ENCODE measurements at places on chromosomes 5 and 9.

GRCh38 chr9:127664678-127665507 lies 41.9 kb upstream of the CFAP157 start:
- no peak for DNase-seq

DNA sequence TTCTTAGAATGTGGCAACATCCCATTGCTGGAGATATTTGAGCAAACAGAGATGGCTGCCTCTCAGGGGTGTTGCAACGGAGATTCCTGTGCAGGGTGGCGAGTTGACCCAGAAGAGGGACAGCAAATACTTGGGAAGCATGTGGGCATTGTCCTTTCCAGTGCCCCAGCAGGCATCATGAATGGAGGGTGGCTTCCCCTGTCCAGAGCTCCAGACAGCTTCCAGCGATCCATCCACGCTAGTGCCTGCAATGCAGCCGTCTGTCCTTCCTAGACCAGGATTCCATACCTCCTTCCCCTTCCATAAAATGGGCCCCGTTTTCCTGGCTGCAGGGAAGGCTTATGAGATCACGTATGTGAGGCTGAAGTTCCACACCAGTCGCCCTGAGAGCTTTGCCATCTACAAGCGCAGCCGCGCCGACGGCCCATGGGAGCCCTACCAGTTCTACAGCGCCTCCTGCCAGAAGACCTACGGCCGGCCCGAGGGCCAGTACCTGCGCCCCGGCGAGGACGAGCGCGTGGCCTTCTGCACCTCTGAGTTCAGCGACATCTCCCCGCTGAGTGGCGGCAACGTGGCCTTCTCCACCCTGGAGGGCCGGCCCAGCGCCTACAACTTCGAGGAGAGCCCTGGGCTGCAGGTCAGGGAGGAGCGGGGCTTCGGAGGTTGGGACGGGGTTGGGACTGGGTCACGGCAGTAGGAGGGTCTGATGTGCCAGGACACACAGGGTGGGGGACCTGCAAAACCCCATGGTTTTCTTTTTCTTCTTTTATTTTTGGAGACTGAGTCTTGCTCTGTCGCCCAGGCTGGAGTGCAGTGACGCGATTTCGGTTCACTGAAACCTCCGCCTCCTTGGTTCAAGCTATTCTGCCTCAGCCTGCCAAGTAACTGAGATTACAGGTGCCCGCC lies 17.2 kb downstream of the LAMC3 start:
- no peak for DNase-seq

GRCh38 chr9:1098551-1098950 lies 48.4 kb downstream of the DMRT2 start:
- DNase-seq: peak; percentile 18

GRCh38 chr5:157650991-157651611 lies 1.1 kb downstream of the SOX30 start:
- no peak for DNase-seq

DNA sequence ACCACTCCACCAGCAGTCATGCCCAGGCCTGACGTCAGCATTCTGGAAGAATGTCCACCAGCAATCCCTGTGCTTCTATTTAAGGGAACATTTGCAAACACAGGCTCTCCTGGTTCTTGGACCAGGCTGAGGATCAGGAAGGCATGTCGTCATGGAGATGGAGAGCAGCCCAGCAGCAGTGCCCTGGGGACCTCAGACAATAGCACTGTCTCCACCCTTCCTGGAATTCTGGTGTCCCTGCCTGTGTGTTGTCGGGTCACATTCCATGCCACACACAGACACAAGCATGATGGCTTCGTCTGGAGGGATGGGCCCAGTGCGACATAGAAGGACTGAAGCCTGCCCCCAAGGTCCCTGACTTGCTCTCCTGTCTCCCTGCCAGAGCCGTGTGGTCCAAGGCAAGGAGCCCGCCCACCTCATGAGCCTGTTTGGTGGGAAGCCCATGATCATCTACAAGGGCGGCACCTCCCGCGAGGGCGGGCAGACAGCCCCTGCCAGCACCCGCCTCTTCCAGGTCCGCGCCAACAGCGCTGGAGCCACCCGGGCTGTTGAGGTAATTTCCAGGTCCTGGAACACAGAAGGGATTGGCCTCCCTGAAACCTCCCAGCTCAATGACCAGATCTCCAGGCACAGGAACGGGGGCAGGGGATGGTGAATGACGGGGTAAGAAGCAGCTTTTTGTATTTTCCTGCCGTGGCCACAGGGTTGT lies 43.8 kb downstream of the STOM start:
- DNase-seq: peak; percentile 98

DNA sequence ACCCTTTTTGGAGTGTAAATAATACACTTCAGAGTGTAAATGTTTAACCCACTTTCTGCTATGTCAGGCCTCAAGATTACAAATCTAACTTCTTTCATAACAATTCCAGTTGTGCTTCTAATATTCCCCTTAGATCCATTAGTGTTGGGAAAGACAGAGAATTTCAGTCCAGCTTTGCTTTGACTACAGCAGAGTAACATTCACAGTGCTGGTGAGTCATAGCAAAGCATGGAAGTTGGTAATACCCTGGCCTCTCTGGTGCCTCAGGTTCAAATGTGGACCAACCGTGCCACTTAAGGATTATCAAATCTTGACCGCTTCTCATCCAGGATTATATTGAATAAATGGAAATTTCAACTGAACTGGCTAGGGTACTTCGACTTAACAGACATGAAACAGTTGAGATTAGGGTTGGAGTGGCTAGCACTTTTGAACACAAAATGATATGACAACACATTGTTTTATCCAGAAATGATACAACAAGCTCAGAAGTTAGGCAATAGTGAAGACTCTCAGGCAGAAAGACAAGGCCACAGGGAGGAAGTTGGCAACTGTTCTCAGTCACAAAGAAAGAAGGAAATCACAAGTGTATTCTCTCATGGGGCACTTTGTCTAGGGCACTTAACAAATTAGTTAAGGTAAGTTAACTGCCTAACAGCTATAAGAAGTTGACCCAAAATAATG lies 24.4 kb upstream of the RASA1 start:
- no peak for DNase-seq

Measured in lower leg skin (tissue), 4 donors.